Calu3 (cell line): ENCODE measurements at places on chromosomes 6 and 20. TPM values are rescaled to one million over a fixed set of nuclear protein-coding genes. Genes with fewer than 3 reads are reported as not detected.

DNA sequence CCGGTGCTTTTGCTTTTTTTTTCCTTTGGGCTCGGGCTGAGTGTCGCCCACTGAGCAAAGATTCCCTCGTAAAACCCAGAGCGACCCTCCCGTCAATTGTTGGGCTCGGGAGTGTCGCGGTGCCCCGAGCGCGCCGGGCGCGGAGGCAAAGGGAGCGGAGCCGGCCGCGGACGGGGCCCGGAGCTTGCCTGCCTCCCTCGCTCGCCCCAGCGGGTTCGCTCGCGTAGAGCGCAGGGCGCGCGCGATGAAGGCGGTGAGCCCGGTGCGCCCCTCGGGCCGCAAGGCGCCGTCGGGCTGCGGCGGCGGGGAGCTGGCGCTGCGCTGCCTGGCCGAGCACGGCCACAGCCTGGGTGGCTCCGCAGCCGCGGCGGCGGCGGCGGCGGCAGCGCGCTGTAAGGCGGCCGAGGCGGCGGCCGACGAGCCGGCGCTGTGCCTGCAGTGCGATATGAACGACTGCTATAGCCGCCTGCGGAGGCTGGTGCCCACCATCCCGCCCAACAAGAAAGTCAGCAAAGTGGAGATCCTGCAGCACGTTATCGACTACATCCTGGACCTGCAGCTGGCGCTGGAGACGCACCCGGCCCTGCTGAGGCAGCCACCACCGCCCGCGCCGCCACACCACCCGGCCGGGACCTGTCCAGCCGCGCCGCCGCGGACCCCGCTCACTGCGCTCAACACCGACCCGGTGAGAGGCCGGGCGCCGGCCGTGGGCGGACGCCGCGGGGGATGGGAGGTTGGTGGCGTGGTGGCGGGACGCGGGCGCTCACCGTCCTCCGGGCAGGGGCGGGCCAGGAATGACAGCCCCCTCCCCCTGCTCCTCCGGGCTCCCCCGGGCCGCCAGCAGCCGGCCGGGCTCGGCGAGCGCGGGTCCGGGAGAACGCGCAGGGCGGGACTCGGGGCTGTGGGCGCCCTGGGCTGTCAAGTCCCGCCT, 606 bp downstream of the ID4 start:
- peak; percentile 69 for DNase-seq

The GTSF1L gene
- total RNA-seq: not detected in 2 replicates

The IMPG1 gene
- not detected in 2 replicates for total RNA-seq

GRCh38 chr6:52534966-52535390, 41.9 kb downstream of the TRAM2 start:
- DNase-seq: no peak

- no peak for DNase-seq
Observed at GRCh38 chr6:103273048-103273447, 1586.7 kb downstream of the HACE1 start.

DNA sequence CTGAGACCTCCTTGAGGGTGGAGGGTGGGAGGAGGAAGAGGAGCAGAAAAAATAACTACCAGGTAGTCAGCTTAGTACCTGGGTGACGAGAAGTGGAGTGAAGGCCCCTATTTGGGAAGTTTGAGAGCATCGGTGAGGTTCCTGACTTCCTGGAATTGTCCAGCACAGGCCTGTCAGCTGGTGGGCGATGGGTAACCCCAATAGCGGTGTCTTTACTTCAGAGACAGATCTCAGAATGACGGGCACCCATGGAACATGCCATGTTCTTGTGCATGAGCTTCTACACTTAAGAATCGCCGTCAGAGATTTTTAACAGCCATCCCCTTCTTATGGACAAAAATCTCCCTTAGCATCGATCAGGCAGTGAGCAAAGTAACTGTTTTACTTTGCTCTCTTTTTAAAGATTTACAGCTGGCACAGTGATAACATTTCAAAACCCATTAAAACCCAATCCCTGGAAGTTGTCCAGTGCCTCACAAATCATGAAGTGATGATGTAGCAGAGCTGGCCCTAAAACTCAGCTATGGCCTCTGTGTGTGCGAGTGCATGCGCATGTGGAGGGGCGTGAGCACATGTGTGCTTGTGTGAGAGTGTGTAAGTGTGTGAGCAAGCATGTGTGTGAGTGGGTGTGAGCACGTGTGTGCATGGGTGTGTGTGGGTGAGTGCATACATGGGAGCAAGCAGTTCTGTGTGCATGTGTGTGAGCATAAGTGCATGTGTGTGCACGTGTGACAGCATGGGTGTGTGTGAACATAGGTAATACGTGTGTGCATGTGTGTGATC, 85.2 kb downstream of the DLL1 start:
- DNase-seq: no peak

DNA sequence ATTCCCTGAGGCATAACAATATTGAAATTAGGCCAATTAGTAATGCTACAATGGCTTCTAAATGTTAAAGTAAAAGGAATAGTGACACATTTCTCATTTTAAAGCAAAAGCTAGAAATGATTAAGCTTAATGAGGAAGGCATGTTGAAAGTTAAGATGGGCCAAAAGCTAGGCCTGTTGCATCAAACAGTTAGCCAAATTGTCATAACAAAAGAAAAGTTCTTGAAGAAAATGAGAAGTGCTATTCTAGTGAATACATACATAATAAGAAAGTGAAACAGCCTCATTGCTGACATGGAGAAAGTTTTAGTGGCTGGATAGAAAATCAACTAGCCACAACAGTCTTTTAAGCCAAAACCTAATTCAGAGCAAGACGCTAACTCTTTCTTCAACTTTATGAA, 12.9 kb downstream of the OR2A4 start:
- no peak for DNase-seq

GRCh38 chr20:64224351-64225170, 31.0 kb upstream of the PCMTD2 start:
- DNase-seq: no peak

DNA sequence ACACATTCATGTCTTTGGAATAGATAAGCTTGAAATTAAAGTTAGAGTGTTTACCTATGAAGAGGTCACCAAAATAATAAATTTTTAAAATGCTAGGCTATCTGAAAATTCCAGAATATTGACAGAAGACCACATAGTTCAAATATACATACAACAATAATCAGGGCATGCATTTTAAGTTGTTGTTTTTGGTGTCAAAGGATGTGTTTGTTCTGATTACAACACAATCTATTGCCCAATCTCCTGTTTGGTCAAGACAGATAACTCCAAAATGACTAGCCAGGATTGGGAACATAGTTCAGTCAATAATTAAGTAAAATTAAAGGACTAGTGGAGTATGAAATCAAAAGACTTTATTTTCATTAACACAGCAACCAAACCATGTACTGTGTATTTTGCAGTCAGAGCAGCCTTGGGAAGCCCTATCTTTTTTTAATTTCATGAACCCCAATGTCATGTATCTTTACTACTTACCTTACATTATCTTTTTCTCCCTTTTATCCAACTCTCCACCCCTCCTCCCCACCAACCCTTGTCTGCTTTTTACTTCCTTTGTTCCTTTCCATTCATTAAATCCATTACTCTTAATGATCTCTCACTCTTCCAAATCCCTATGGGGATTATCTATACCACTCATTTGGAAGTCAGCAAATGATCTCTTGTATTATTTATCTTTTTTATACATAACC, 111.2 kb downstream of the CDK19 start:
- no peak for DNase-seq

The CD40 gene
- total RNA-seq: 13.3 and 13.6 TPM in 2 replicates

The HUS1B gene
- 0.61 and 0.71 TPM in 2 replicates for total RNA-seq

GRCh38 chr20:62924442-62925075, 1.7 kb downstream of the DIDO1 start:
- peak; percentile 61 for DNase-seq

GRCh38 chr6:17707371-17707651, 586 bp upstream of the NUP153 start:
- no peak for DNase-seq

DNA sequence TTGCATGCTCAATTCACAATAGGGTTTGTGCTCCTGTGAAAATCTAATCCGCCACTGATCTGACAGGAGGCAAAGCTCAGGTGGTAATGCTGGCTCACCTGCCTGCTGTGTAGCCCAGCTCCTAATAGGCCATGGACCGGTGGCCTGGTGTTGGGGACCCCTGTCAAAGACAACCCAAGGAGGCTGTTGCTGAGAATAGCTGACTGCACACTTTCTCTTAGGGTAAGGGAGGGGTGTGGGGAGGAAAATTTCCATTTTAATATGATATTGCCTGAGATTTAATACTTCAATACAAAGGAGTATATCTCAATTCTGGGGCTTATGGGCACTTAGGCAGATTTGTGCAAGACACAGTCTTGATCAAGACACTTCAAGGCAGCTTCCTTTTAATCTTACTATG, 105.8 kb downstream of the ALDH8A1 start:
- no peak for DNase-seq

The GRM1 gene
- total RNA-seq: 0.12 TPM in 1 of 2 replicates, not detected in the other

DNA sequence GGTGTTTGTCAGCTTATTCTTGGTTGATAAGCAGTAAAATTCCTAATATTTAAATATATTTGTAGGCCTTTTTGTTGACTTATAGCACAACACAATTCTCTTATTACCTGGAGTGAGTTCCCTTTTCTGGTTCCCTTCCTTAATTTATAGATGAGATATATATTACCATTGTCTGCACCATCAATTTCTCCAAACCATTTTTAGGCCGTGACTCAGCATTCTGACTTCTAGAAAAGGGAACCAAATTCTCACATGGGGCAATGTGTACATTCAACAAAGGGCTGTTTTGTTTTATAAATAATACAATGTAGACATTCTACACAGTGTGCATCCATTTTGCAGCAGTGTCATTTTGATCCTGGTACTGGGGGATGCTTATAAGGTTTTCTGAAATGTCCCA, 52.8 kb downstream of the NCOA7 start:
- no peak for DNase-seq

DNA sequence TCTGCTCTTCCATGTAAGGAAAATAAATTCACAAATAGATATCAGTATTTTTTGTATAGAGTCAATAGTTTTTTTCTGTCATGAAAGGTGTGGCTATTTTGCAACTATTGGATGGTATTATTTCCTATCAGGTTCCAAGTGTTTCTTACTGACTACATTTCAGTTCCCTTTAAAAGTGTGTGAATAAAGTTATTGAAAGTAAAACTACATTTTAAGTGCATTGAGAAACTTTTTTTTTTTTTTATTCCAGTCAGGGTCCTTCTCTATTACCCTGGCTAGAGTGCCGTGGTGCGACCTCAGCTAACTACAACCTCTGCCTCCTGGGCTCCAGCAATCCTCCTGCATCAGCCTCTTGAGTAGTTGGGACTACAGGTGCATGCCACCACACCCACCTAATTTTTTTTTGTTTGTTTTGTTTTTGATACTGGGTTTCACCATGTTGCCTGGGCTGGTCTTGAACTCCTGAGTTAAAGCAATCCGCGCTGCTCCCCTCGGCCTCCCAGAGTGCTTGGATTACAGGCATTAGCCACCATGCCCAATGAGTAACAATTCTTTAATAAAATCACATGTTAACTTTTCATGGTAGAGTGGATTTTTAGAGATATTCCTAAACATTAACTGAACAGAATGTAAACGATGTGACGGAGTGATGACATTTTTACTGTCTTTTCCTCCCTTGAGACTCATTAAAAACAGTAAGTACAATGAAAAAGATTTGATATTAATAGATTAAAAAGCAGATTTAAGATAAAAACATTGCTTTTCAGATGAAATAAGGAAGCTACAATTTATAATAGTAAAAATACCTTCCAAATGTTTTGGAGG, 69.7 kb upstream of the ADGRF4 start:
- no peak for DNase-seq

The SYS1 gene
- 42.1 and 45.5 TPM in 2 replicates for total RNA-seq

The PTCRA gene
- total RNA-seq: not detected in 2 replicates

The ESR1 gene
- 0.29 and 0.50 TPM in 2 replicates for total RNA-seq

GRCh38 chr6:16471222-16471909, 233.0 kb downstream of the GMPR start:
- DNase-seq: no peak

- no peak for DNase-seq
Observed at GRCh38 chr6:37459981-37460800, 27.2 kb downstream of the CMTR1 start.

The ZNF334 gene
- not detected in 2 replicates for total RNA-seq

- DNase-seq: peak; percentile 64
Observed at GRCh38 chr6:139539852-139540251, 165.4 kb upstream of the CITED2 start.

The COQ3 gene
- total RNA-seq: 5.8 and 7.6 TPM in 2 replicates

The SLC22A23 gene
- 3.9 and 4.3 TPM in 2 replicates for total RNA-seq

The OR2B6 gene
- total RNA-seq: 0.78 and 1.5 TPM in 2 replicates

DNA sequence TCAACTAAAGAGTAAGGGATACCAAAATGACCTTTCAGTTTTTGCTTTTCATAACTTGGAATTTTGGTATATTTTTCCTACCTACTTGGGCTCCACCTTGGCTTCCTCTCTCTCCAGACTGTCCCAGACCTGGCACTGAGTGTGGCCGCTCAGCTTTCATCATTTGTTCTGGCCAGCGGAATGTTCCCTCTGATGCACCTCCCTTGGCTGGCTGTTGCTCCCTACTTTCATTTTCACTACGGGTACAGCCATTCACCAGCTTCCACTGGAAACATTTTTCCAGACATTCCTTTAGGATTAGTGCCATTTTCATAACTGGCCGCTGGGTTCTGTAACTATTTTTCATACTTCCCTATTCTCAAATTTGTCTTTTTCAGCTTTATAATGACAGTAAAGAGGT, 487.4 kb downstream of the TENT5A start:
- DNase-seq: no peak

The ROS1 gene
- total RNA-seq: 5.1 and 8.1 TPM in 2 replicates

The SLC12A5 gene
- total RNA-seq: 2.1 and 2.2 TPM in 2 replicates

- DNase-seq: peak; percentile 35
Observed at GRCh38 chr6:44674226-44675155, 287.0 kb downstream of the CDC5L start.

The EPPIN gene
- total RNA-seq: not detected in 2 replicates

DNA sequence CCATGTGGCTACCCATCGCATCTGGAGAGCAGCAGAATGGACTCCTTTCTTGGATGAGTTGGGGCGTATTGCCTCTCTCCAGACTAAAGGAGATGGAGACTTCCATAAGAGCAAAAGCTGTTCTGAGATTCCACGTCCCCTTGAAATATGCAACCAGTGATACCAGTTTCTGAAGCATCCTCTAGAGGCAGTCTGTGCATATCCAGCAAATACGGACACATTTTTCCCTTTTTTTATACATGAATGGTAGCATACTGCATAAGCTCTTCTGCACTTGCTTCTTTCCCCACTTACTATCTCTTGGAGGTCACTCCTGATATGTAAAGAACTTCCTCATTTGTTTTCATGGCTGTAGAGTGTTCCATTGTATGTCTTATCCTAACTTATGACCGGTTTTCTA, 34.6 kb downstream of the TAF8 start:
- DNase-seq: no peak
